Iris pigment epithelial cell (primary cell): ENCODE measurements at places on chromosomes 12 and 14.

DNA sequence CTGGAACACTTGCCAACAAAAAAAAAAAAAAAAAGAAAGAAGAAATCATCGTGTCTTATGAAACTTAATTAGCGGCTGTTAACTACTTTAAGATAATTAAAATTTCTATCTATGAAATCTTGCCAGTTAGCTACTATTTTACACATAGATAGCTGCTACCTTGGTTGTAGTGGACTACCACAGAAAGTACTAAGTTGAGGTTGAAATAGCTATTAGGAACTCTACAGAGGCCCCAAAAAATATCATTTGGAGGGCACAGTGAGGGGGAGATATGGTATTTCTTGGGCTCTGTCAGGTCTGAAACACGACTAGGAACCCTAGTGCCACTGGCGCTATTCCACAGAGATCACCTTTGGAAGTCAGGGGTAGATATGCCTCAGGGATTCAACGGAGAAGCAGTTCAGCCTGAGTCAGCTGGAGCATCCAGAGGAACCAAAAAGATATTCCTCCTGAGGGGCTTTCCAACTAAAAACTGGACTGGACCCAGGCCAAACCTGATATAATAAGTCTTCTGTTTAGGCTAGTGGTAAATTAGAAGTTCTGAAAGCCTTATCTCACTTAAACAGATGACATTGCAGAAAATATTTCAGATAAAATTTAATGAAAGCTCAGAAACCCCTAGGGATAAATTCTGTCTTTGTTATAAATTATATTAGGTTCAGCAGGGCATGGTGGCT is 126.1 kb downstream of the EPS8 start:
- DNase-seq: peak; percentile 46

GRCh38 chr12:54306925-54307741 is 6.3 kb upstream of the NFE2 start:
- peak; percentile 80 for DNase-seq

GRCh38 chr12:59678759-59679411 is 83.1 kb downstream of the SLC16A7 start:
- DNase-seq: no peak

GRCh38 chr12:51635346-51635745 is 44.3 kb downstream of the SCN8A start:
- no peak for DNase-seq

- DNase-seq: peak; percentile 76
Observed at GRCh38 chr12:27779920-27780611, at the start of the genes KLHL42 and MANSC4. Gene KLHL42, plus strand, starts transcription at chr12:27780233. Its CDS starts 98 bp downstream, at chr12:27780331. Gene MANSC4, minus strand, starts transcription at chr12:27780236. Its CDS starts 8,960 bp downstream, at chr12:27771276.

GRCh38 chr14:59130462-59130861 is 58.0 kb upstream of the DAAM1 start:
- no peak for DNase-seq

GRCh38 chr12:116640281-116640680 is 81.1 kb downstream of the MAP1LC3B2 start:
- DNase-seq: no peak

GRCh38 chr14:42110167-42110566 is 503.5 kb downstream of the LRFN5 start:
- peak; percentile 33 for DNase-seq

GRCh38 chr14:92528486-92529100 is 15.0 kb downstream of the RIN3 start:
- no peak for DNase-seq

- no peak for DNase-seq
Observed at GRCh38 chr14:91942946-91943345, 4.5 kb downstream of the FBLN5 start.

DNA sequence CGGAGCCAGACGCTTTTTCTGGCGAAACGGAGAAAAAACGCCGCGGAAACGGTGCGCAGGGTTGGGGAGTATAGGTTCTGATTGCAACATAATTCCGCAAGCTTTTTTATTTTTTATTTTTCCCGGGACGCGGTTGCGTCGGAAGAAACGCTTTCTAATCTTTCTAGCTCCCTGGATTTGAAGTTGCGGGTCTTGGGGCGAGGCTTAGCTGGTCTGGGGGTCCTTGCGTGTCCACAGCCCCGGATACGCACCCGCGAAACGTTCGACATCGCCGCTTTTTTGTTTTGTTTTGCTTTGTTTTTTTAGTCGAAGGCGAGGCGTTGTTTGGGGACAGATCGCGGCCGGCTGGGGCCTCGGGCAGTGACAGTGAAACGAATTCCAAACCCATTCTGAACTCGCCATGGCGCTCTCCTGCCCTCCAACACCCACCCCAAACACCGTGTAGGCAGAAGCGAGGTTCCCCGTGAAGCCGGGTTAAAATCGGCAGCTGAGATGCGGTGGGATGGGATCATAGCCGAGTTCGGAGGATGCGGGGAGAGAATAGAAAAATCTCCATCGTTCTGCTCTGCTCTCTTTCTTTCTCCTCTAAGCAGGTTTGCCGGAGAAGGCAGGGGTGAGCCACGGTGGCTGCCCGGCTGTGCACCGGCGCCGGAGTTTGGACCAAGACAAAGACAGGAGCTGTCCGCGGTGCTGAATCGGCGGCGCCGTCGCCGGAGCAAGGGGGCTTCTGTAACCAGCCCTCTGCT is 8.1 kb upstream of the LHX5 start:
- DNase-seq: no peak

DNA sequence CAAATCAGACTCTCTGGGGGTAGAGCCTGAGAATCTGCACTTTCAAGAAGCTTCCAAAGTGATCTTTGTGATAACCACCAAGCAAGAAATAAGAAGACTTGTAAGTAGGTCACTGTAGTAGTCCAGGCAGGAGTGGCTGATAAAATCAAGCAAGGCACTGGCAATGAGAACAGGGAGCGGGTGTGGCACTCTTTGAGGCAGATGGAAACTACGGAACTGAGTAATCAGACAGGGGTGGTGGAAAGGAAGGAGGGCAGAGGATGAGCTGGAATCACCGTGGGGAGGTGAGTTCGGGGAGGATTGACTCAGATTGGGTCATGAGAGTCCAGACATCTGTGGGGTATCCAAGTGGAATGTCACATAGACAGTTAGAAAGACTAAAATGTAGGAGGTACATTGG is 44.4 kb upstream of the PLXNC1 start:
- DNase-seq: no peak

GRCh38 chr12:108078428-108078827 is 50.7 kb upstream of the WSCD2 start:
- no peak for DNase-seq

DNA sequence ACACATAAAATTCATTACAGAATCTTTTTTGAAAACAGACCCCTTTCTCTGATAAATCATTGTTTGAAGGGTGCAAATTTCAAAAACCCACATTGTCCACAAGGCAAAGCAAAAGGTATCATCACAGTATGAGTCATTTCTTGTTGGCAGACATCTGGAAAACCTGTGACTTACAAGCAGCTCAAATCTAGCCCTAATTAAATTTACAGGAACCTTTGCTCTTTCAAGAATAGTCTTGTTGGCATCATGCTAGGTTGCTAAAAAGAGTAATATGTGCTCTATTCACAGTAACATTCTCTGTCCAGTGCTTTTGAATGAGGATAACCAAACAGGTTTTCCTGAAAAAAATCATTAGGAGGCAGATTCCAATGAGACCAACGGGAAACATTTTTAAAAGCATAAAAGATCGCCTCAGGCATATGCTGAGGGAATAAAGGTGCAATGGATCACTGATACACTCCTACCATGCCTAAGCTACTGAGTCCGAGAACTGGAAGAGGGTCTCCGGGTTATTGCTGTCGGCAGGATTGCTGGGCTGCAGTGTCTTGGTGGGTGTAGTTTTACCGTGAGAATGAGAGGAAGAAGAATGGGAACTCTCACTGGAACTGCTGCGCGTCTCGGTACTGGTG is 55.5 kb upstream of the TTC7B start:
- peak; percentile 71 for DNase-seq
